Right ventricle myocardium inferior (tissue), 1 donor: ENCODE measurements at places on chromosomes 12 and 14.

- DNase-seq = no peak
Measured at GRCh38 chr12:1540690-1541089, 53.7 kb downstream of the FBXL14 start.

GRCh38 chr14:96894966-96895365 lies 97.8 kb downstream of the VRK1 start:
- no peak for DNase-seq

DNA sequence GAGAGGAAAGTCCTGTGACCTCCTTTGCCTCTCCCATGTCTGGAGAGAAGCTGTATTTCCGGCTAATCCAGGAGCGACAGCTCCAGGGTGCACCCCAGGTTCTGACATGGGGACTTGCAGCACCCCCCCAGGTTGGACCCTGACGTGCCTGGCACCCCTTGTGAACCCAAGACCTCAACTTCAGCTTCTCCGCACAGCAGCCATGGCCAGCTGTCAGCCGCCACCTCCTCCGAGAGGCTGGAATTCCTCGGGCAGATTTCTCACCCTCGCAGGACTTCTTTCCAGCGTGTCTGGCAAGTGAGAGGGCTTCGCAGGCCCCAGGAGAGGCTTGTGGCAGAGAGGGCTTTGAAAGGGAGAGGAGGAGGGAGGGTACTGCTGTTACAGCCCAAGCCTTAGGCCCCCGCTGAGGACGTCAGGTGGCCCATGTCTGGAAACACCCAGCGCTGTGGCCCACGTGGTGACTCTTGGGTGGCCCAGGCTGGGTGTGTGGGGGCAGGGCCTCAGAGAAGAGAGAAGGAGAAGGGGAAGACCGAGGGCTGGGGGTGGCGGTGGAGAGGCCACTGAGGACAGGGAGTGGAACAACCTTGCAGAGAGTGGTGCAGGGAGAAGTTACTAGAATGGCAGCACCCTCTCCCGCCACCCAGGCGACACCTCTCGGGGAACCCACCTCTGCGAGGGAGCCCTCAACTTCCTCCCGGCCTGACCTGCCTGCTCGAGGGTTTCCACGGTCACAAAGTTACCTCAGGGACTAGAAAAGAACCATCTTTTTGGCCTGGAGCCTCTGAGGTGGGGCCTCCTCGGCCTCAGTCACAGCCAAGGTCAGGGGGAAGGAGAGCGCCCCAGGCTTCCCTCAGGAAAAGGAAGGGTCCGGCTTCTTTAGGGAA lies 11.7 kb upstream of the RPS6KL1 start:
- no peak for DNase-seq

GRCh38 chr12:26334621-26335124 lies 139.3 kb downstream of the SSPN start:
- DNase-seq = no peak

GRCh38 chr12:10540776-10541205 lies 35.1 kb downstream of the EIF2S3B start:
- DNase-seq = no peak

DNA sequence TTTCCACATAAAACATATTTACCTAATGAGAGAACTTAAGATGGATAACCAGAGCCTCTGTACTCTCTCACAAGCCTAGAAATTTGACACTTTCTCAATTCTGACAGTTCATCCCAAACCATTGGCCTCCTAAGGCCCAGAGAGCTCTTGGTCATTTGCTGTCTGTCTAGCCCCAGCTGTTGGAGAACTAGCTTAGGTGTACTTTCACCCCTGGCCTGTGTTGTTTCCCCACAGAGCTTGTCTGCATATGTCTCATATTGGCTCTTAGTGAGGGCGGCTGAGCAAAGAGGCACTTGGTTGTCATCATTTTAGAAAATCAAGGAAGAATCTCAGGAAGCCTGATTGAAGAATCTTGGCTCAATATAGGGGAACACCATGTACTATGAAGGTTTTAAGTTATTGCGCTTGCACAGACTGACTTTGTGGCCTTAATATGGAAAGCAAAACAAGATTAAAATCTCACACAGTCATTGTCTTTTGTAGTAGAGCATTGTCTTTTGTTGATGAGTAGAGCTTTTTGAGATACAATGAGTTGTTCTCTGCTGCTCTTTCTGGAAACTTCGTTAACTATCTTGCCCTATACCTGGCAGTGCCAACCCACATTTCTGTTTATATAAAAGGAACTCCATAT lies 324.6 kb downstream of the RAD51B start:
- DNase-seq = no peak

DNA sequence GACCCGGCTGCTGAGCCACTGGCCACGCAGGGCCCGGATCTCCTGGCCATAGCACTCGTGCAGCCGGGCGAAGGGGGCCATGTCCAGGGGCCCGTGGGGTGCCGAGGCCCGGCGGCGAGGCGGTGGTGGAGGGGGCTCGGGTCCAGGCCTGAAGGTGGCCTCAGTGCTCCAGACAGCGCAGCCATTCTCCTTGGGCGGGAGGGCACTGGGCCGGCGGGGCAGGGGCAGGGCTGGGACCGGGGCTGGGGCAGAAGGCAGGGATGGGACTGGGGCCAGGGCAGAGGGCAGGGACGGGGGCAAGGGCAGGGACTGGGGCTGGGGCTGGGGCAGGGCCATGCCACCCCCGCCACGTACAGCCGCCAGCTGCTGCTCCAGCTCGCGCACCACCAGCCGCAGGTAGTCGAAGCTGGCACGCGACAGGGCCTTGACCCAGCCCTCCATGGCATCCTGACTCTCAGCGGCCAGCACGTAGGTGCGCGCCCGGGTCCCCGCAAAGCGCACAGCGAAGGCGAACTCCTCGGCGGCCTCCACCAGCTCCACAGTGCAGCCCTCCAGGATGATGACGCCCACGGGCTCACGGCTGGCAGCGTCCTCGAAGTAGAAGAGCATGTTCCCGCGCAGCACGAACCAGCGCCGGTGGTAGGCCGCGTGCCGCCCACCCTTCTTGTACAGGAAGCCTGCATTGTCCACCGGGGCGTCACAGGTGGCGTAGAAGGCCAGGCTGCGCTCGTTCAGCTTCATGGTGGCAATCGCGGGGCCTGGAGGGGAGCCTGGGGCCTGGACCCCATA lies 6.0 kb downstream of the PHETA1 start:
- no peak for DNase-seq

GRCh38 chr12:65597527-65597926 lies 226.8 kb upstream of the HMGA2 start:
- no peak for DNase-seq

DNA sequence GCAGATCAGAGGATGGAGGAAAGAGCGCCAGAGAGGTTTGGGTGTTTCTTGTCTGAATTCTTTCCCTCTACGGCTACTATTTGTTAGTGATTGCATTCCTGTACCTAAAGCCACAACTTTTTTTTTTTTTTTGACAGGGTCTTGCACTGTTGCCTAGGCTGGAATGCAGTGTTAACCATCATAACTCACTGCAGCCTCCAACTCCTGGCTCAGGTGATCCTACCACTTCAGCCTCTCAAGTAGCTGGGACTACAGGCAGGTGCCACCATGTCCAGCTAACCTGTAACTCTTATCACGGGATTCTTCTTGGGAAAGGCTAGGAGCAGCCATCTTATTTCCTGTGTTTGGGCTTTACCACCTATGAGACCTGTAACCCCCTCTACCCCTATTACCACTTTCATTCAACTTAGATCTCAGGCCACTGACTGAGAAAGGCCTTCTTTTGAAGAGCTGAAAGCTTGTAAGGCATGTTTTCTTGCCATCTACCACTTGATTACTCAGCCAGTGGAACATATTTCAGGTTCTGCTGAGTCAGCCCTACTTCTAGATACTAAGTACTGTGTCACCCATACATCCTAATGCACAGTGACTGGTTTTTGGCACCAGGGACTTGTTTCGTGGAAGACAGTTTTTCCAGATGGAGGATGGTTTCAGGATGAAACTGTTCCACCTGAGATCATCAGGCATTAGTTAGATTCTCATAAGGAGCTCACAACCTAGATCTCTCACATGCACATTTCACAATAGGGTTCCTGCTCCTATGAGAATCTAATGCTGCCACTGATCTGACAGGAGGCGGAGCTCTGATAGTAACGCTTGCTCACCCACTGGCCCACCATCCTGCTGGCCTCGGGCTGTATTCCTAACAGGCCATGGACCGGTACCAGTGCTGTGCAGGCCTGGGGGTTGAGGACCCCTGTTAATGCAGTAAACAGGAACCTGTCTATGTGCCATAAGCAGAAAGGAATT lies 6.9 kb downstream of the VEZT start:
- no peak for DNase-seq

DNA sequence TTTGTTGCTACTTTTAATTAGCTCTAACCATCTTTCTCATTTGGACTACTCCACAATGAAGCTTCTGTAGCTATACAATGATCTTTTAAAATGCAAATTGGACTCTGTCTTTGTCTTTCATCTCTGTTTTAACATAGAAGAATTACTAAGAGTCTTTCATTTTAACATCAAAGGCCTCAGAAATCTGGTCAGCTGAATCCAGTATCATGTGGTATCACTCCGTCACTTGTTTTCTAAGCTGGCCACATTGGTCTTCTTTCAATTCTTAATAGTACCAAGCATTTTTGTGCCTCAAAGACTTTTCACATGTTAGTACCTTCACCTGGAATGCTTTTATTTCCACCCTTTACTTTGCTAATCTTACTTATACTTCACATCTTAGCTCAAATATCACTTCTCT lies 95.5 kb upstream of the SLC16A7 start:
- no peak for DNase-seq

- DNase-seq = no peak
Measured at GRCh38 chr12:104130760-104131159, 7.2 kb downstream of the NFYB start.

- DNase-seq = no peak
Measured at GRCh38 chr14:69670093-69670492, 58.7 kb downstream of the SUSD6 start.

- DNase-seq = no peak
Measured at GRCh38 chr12:56102683-56103065, 1.7 kb upstream of the PA2G4 start.

DNA sequence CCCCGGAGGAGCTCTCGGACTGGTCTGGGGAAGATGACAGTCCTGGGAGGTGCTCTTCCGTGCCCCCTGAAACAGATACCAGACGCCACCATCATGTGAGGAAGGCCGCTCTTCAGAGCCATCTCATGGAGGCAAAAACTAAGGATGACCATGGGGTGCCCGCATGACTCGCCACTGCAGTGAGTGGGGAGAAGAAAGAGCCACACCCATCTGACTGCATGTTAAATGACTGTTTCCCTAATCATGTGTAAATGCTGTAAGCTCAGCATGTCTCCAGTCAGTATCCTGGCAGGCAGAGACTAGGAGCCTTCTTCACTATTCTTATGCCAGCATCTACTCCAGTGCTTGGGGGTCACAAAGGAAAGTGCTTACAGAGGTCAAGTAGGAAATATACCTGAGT lies 4.0 kb downstream of the STON2 start:
- DNase-seq = no peak

GRCh38 chr14:53390008-53390407 lies 236.9 kb upstream of the DDHD1 start:
- DNase-seq = no peak

DNA sequence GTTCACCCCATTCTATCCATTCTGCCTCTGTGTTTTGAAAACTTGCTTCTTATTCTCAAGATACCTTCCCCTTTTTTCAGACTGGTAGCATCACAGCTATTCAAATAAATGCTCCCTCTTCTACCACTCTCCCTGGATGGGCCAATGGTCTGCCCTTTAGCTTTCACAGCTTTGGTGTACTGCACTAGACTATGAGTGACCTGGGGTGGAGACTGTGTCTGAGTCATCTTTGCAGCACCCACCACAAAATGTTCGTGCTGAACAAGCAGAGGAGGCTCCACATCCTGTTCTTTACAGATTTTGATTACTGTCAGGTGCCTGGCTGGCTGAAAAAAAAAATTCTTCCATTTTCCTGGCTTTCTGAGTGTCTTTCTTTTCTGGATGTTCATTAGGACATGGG lies 1104.1 kb upstream of the TMEM132C start:
- DNase-seq = no peak

GRCh38 chr14:51781381-51781780 lies 79.0 kb upstream of the GNG2 start:
- DNase-seq = no peak

GRCh38 chr14:54686871-54687749 lies 120.2 kb downstream of the SAMD4A start:
- no peak for DNase-seq

DNA sequence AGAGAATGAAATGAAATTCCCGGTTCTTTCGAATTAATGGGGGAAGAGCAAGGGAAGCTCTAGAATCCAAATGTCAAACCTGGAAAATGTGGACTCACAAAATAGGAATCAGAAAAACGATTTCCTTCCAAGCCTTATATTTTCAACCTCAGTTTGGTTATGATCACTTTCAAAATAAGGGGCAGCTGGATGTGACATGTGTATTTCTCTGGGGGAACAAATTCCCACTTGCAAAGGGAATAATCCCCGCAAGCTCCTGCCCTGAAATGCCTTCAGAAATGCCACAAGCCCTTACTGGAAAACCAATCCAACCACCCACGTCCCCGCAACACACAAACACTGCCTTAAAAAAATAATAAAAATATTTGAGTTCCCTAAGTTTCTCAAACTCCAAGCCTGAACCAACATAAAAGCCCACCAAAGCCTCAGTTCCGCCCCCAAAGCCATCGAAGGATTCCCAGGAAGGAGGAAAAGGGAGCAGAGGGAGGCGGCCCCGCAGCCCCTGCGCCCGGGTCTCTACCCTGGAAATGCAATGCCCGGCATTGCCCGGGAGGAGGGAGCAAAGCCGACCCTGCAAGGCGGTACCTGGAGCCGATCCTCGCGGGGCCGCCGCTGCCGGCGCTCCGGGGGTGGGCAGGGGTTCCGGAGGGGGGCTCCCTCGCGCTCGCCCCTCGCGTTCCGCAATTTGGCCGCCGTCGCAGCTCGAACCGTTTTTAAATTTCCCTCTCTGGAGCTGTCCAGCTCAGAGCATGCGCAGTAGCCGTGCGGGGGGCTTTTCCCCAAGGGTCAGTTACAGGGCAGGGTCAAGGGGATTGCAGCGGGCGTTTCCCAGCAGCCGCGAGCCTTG lies at the start of gene FOXN4:
Gene FOXN4 (minus strand): TSS at position 751 of the 847 bp plus-strand sequence. CDS start 963 bp downstream, outside the sequence.
- DNase-seq = no peak

DNA sequence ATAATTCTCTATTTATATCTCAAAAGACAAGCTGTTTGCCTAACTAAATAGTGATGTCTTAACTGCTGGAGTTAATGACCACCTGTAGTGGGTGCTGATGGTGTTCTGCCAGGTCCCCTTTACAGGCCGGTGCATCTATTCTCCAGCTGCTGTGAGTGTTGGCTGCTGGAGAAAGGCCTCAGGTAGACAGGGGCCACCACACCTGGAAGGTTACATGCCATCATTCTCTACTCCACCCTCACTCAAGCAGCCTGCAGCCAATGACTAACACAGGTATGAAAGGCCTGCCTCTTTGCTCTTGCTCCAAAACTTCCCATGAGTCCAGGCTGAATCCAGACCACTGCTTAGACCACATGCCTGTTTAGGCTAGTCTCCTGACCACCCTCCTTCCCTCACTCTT lies 73.9 kb downstream of the RPS6KA5 start:
- no peak for DNase-seq

- DNase-seq = no peak
Measured at GRCh38 chr12:112815589-112816321, 24.2 kb downstream of the RPH3A start.

- no peak for DNase-seq
Measured at GRCh38 chr14:105536051-105536450, 9.7 kb downstream of the TMEM121 start.
